AG08395 (cell line): ENCODE measurements at places on chromosomes 5 and 9.

GRCh38 chr9:1014640-1015039, 35.5 kb upstream of the DMRT2 start:
- DNase-seq: no peak

GRCh38 chr9:92807757-92808725, 43.4 kb upstream of the BICD2 start:
- DNase-seq: no peak

GRCh38 chr5:146815411-146815810, 63.1 kb downstream of the PPP2R2B start:
- DNase-seq: no peak

DNA sequence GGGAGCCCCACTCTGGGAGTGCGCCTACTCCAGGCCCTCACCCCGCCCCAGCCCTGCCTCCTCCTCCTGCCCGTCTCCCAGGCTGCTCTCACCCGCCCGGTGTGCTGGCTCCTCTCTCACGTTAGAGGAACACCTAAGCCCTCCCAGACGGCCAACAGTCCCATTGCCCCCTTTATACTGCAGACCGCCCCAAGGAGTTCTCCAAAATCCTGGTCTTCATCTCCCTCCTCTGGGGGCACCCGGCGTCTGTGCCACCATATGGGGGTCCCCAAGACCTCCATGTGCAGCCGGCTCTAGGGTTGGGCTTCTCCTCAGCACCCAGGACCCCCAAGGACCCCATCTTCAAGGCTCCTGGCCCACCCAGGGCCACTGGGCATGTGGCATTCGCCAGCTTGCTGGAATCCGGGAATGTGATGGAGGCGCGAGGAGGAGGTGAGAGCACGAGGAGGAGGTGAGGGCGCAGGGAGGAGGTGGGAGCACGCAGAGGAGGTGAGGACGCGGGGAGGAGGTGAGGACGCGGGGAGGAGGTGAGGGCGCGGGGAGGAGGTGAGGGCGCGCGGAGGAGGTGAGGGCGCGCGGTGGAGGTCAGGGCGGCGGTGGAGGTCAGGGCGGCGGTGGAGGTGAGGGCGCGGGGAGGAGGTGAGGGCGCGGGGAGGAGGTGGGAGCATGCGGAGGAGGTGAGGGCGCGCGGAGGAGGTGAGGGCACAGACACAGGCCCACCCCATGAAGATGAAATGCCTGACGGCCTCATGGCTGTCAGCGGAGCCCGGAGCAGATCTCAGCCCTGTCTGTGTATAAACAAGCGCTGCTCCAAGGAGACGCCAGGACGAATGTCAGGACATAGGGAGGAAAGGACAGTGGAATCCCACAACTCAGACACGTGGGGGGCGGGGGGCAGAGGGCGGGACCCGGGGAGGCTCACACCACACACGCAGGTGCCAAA, 41.2 kb downstream of the EXD3 start:
- no peak for DNase-seq

- DNase-seq: no peak
Observed at GRCh38 chr9:87446527-87446926, 51.1 kb upstream of the DAPK1 start.

- no peak for DNase-seq
Observed at GRCh38 chr5:104942735-104943134, 1380.1 kb upstream of the NUDT12 start.

- DNase-seq: peak; percentile 70
Observed at GRCh38 chr5:134549714-134550113, 24.2 kb downstream of the JADE2 start.

GRCh38 chr5:31733371-31733770, 94.4 kb downstream of the PDZD2 start:
- no peak for DNase-seq

DNA sequence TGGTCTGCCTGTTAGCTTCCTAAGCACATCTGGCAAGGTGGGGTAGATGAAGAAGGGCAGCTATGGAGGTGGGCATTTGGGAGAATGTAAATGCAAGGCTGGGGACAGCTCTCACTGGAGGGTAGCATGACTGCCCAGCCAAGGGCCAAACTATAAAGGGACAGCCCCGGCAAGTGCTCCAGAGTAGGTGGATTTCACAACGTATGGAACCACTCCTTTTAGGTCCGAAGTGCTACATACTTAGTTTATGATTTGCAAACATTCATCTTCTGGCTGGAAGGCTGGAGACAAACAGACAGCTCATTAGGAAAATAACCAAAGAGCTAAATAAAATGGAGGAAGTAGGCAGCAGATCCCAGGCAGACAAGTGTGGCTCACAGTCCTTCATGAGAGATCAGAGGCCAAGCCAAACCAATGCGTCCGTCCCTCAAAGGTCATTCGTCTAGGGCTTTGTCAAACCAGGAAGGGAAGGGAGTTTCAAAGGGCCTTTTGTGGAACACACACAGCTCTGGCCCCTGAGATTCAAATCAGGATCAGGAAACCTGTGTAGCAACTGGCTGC, 42.5 kb upstream of the GLRX start:
- no peak for DNase-seq

DNA sequence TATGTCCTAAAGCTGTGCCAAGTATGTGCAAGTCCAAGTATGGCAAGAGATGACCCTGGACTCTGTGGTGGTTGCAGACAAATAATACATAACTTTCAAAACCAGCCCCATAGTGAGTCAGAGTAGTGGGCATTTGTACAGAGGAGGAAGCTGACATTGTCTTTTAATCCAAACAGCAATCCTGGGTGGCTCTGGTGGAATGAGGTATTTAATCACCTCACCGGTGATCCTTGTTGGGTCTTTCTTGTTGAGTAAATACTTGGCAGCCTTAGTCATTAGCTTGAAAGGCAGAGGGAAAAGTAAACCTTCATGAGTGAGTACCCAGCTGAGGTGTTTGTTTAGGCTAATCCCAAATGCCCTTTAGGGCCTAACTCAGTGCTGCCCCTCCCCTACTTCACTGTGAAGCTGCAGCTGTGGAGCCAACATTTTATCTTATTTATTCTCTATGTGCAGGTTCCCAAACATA, 148.7 kb upstream of the SLC12A2 start:
- peak; percentile 24 for DNase-seq

DNA sequence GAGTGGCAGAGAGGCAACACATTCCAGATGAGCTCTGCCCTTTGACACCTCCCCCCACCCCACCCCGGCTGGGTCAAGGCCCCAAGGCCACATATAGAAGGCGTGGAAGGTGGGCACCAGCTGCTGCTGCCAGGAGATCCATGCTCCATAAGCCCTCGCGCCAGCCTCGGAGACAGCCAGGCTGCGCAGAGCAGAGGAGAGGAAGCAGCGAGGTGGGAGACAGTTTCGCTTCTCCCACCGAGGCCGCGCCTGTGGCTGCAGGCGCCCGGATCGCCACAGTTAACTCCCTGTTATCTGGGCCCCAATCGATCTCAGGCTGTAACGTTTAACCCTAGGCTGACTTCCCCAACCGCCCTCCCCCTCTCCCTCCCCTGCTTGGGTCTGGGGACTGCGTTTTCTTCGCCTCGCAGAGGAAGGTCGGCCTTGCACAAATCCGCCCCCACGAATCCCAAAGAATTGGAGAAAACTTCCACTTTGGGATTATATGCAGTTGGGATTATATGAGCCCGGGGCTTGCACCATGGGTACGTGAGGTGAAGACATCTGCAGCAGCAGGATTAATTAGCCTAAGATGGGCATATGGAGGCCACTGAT, 1.1 kb upstream of the CXXC5 start:
- no peak for DNase-seq

- DNase-seq: no peak
Observed at GRCh38 chr5:170439223-170439943, 50.2 kb upstream of the KCNMB1 start.

DNA sequence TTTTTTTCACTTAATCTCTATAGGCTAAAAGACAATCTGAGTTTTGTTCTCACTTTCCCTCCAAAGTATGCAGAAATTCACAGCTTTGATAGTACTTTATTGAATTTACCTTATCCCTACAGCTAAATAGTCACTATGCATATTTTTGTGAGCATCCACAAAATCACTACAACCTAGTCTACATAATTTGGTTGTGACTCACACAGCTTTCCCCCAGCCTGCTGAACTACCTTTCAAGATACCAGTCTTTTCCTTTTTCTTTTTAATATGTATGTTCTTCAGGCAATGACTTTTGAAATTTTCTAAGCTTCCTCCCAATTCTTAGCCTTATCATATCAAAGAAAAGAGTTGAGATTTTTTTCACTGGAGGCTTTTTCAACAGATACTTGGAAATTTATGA, 347.3 kb upstream of the CDH6 start:
- no peak for DNase-seq
